Dermis microvascular lymphatic vessel endothelial cell (primary cell): ENCODE measurements at places on chromosomes 2 and 18. TPM values are rescaled to one million over a fixed set of nuclear protein-coding genes. Genes with fewer than 3 reads are reported as not detected.

The RGPD4 gene
- total RNA-seq: not detected in 2 replicates

- no peak for DNase-seq
Measured at GRCh38 chr2:28399956-28400355, 7.3 kb downstream of the FOSL2 start.

The ZNF521 gene
- total RNA-seq: 66.4 and 151 TPM in 2 replicates

DNA sequence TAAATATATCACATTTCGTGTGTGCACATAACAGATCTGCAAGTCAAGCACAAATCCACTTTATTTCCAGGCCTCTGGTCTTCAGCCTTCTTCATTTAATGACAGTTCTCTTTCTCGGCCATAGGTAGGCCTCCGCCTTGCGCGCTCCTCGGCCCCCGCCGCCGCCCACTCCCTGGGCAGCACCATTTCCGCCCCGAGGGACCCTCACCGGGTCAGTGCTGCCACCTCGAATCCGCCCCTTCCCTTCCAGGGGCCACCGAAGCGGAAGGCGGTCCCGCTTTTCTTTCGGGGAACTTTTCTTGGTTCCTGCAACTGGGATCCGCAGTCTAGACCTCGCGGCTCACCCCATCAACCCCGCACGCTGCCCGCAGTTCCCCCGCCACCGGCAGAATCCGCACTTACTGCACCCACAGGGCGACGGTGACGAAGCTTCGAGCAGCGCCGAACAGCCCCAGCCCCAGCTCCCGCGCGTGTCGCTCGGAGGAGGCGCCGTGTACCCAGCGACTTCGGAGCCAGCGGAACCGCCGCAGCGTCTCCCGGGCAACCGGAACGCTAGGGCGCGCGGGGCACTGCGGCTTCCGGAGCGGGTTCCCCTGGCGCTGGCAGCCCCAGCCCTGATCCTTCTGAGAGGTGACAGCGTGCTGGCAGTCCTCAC, at the start of gene CDKL4:
Gene CDKL4 (minus strand): TSS at position 502 of the 655 bp plus-strand sequence.
- no peak for DNase-seq

The RNF152 gene
- 83.6 and 125 TPM in 2 replicates for total RNA-seq

DNA sequence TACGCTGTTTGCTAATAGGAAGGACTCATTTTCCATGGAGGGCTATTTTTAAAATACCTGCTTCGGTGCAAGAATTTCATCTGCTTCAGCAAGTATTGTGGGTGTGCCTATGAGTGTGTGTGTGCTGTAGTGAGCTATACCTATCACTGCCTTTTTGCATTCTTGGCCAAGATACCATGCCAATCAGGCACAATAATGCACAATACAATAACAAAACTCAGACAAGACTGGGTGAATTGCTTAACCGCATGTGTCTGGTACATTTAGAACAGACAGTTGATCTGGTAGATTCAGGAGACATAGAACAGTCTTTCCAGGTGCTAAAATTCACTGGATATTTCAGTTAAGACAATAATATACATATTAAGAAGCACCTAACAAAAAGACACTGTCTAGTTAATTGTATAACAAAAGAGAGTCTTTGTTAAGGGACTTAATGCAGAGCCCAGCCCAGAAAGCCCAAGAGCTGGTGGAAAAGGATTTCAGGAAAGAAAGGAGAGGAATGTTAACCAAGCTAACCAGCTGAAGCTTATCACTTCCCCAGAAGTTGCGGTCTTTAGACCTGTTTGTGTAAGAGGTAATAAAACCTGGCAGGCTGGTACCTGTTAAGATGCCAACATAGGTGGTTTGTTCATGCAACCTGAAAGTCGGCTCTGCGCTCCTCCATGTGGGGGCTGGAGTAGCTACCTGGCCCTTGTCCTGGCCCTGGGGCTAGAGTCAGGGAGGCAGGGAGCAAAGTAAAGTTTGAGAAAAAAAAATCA, 153.3 kb upstream of the RBMS1 start:
- no peak for DNase-seq

The LDLRAD4 gene
- 6.7 and 20.9 TPM in 2 replicates for total RNA-seq
